ENCODE measurements at places on chromosomes 6 and 20.

- no peak for DNase-seq
Measured at GRCh38 chr20:23569570-23569969, 1.3 kb upstream of the CST9L start.

GRCh38 chr20:20729563-20729962 lies 17.1 kb upstream of the RALGAPA2 start:
- DNase-seq = no peak

- DNase-seq = no peak
Measured at GRCh38 chr20:56187534-56188165, 60.9 kb upstream of the MC3R start.

DNA sequence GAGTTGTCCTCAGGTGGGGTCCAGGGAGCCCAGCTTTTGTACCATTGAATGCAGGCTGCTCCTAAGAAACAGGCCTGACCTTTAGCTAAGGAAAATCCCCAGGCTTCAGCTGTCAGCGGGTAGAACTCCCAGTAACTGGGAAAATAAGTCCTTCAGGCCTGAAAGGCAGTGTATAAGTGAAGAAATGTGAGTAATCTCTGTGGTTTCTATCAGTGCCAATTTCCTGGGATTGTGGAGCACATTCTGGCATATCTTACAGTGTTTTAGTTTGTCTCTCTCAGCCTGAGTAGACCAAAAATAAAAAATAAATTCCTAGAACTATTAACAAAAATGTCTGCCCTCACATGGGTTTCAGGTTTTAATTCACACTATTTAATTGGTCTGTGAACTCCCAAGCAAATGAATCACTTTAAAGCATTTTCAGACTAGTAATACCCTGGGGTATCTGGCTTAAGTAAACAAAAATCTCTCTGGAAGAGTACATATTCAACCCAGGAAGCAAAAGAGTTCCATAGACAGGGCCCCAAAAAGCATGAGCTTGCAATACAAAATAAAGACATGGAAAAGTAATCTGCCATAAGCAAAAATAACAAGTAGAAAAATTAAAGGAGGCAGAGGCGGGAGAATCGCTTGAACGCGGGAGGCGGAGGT lies 566.2 kb upstream of the NOX3 start:
- no peak for DNase-seq

DNA sequence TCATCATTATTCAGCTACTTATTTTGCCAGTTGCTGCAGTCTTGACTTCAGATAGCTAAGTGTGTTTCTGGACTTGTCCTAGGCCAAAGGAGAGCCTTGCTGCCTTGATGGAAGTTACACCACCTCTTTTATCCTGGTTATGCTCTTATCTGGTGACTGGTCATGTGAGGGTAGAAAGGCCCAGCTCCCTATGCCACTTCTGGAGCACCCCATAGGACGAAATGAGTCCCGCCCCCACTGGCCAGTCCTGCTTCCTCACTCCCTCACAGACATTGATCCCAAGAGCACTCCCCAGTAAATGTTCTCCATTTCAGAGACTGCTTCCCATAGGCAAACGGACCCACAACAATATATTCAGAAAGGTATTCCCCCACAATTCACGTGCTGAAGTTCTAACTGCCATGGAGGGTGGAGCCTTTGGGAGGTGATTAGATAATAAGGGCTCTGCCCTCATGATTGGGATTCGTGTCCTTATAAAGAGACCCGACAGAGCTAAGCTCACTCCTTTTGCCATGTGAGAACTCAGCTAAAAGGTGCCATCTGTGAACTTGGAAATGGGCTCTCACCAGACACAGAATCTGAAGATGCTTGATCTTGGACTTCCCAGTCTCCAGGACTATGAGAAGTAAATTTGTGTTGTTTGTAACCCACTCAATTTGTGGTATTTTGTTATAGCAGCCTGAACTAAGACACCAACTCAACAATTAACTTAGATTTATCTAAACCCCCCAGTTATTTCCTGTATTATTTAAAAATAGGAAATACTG lies 21.5 kb upstream of the ELOVL2 start:
- DNase-seq = no peak

DNA sequence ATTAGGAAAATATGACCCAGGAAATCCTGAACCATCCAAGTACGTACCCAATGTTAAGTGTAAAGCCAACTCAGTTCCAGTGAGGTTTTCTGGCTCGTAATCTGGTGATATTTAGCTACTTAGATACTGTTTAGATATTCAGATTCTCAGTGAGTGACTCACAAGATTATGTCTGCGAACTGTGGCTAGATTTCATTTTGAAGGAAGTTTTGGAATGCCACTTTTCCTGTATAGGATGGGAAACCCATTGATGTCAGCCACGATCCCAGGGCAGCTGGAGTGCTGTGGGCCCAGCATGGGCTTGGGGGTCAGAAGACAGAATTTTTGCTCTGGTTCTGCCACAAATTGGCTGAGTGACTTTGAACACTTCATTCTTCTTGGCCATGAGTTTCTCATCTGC lies 76.3 kb downstream of the TMEM170B start:
- DNase-seq = no peak
